ENCODE measurements at places on chromosomes 5 and 9.

DNA sequence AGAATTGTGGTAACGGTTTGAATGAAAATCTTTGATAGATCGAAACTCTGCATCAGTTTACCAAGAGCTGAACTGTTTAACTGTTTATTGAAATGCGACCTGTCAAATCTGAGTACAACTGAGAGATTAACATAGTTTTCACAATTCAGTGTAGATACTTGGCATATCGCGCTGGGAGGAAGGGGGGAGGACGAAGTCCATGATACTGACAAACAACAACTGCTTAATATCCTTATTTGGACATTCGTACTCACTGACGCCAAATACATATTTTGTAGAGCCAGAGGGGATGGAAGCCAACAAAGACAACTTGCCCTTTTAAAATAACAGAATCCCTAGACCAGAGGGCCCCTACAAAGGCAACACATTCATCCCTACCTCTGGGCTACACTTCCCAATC, 93.2 kb downstream of the GLIS3 start:
- DNase-seq, result no peak

DNA sequence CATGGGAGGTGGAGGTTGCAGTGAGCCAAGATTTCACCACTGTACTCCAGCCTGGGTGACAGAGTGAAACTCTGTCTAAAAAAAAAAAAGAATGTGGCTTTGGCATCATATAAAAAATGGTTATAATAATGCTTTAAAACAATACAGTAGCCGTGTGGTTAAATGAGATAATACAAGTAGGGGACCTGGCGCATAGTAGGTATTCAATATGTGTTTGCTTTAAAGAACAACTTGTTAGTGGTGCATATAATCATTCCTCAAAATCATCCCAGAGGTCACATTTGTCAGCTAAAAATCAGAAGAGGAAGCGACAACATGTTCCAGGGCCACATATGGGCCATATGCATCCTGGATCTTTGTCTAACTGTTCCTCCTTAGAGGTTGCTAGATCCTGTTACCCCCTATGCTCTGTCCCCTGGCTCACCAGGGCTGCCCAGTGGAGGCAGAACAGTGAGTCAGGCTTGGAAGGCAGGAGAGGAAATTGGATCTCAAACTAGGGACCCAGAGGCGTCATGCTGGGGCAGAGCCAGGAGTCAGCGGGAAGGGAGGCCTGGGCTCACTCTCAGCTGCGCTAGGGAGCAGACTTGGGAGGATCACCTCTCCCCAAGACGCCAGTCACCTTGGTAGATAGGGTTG, 27.7 kb downstream of the LHX6 start:
- DNase-seq, result peak; percentile 82

DNA sequence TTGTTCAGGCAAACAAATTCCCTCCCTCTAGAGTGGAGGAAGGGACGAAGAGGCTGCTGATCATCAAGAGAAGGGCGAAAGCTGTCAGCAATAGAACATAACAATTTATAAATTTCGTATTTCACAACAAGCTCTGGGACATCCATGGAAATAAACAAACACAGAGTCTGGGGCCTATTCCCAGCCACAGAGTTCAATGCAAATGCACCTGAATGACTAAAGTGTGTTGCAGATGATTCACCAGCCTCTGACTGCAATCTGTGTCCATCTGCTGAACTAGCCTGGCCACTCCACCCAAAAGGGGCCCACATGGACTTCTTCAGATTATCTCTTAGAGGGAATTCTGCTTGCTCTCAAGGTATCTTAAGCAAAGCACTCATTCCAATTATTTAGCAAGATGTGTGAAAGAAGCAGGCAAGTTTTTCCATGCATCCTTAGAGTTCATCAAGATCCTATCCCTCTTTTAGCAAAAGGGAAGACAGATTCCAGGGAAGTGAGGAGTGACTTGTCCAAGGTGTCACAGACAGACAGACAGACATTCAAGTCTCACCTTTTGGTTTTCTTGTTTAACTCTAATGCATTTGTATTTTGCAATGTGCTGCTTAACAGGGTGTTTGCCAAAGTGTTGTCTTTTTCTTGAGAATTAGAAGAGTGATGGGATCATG, 307.8 kb upstream of the PAPPA start:
- peak; percentile 35 for DNase-seq

DNA sequence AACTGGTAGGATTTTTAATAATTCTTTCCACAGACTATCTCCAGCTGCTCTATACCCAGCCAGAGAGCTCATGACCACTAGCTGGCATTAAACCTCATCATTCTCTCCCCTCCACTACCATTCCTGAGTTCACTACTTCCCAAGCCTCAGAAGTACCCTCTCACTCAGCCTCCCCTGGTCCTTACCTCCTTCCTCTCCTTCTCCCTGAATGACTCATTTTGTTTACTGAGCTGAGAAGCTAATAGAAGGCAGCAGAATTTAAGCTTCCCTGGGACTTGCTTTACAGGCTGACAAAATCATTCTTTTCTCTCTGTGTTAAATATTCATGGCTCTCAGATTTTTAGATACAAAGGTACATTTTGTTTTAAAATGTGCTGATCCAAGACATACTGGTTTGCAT, 305.4 kb downstream of the TLR4 start:
- no peak for DNase-seq

- DNase-seq, result no peak
Observed at GRCh38 chr9:79975621-79976256, 404.0 kb downstream of the TLE4 start.

DNA sequence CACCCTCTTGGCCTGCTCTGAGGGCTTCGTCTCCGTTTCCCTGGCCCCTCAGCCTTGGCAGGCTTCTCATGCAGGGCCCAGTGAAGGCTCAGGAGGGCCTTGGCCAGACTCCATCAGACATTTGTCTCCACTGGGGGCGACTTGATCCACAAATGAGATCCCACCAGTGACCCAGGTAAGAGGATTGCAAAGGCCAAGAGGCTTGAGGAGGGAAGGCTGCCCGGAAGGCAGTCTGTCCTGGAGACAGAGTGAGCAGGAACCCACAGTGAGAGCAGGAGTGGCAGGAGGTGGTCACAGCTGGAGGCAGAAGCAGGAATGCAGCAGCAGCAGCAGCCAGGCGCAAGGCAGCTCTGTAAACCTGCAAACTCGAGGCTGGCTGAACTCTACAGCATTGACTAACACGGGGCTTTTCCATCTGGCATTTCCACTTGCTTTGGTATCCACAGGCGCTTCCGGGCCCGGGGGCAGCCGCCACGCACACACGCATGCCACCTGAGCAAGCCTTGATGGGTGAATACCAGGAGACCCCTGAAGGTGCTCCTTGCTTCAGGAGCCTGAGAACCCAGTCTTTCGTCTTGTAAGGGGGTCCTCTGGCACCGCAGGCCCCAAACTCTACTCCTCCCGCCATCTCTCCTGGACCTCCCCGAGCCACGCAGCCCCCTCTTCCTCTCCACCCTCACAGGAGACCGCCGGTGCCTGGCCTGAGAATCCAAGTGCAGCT, 14.7 kb downstream of the MGAT1 start:
- peak; percentile 41 for DNase-seq

DNA sequence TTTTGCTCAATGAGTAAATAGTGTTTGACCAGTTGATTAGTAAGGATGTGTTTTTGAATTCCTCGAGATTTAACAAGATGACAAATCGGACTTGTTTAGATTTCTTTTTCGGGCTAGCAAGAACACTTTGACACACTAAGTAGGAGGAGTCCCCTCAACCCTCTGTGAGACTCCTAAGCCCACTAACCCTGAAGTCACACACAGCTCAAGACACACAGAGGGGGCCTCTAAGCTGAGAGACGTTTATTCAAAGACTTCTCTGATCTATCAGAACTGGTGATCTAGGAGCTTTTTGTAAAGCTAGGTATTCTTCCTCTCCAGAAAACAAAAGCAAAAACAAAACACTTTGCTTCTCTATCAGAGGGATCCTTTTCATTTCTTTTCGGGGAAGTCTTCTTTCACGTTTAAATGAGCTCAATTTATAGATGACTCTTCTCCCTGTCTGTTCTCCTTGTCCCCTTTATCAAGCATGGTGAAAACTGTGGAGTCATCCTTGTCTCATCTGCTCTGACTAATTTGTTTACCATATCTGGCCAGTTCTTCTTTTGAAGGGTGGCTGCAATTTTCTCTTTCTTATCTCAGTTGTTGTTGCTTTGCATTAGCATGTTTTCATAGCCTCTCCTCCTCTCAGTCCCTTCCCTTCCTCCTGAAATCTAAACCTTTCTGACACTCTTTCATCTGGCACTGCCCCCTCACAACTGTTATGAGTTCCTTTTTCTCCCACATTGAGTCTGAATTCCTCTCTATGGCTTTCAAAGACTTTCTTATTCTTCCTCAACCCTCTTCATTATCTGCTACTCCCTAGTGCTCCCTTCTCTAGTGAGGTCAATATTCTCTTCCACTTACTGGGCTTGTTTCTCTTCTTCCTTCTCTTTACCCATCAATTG, 68.5 kb upstream of the RAI14 start:
- DNase-seq, result peak; percentile 33

DNA sequence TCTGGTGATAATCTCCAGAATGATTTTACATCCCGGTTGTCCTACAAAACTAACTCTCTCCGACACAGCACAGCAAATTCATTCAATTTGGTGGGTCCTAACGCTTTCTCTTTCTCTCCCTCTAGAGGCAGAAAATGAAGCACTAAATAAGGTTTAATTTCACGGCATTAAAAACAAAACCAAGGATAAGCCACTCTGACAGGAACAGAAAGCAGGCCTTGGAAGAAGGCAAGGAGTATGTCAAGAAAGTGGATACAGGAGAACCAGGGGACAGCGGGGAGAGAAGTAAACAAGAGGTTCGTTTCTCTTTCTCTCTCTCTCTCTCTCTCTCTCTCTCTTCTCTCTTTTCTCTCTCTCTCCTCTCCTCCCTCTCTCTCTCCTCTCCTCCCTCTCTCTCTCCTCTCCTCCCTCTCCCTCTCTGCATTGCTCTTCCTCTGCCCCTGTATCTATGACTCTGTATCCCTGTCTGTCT, 49.8 kb downstream of the EBF1 start:
- DNase-seq, result no peak

DNA sequence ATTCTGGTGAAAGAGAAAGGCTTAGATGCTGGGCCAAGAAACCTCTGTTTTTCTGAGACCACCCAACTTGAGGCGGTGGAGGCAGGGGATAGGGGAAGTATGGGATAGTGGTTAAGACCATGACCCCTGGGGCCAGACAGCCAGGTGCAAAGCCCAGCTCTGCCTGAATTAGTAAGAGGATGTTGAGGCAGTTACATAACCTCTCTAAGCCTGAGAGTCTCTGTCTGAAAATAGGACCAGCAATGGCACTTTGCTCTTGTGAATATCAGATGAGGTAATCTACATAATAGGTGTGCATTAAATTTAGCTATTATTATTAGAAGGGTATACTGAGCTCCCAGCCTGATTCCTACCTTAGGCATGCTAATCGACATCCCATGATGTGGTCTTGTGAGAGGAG, 68.2 kb downstream of the DOCK2 start:
- no peak for DNase-seq

- no peak for DNase-seq
Observed at GRCh38 chr9:132806723-132807421, 71.2 kb downstream of the AK8 start.

DNA sequence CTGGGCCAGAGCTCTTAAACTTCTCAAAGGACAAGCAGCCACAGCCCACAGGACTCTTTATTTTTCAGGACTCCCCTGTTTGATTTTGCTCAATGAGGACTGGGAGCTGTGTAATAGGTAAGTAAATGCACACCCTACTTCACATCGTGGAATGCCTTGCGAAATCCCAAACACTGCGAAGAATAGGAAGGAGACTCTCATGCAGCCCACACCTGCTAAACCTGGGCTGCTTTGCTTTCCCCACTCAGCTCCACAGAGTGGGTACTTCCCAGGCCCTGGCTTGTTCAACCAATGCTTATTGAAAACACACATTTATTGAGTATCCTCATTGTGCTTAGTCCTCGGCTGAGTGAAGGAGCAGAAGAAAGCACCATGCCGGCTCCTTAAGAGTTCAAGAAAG, 103.3 kb upstream of the FSTL4 start:
- DNase-seq, result no peak

DNA sequence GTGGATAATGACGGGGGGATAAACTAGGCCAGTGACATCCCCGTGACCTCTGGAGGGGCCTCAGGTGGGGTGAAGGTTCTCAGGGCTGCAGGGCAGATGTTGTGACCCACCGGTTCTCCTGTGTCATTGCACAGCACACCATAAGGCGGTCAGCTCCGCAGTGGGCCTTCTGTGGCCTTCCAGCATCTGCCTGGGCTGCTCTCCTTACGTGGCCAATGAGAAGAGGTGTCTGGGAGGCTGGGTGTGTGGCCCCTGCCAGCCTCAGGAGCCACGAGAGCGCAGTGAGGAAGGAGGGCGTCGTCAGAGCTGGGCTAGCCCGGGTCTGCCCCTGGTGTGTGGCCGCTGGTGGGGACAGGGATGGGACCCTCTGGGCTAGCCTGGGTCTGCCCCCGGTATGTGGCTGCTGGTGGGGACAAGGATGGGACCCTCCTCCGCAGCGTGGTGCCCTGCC, 48.7 kb downstream of the COL5A1 start:
- DNase-seq, result no peak

DNA sequence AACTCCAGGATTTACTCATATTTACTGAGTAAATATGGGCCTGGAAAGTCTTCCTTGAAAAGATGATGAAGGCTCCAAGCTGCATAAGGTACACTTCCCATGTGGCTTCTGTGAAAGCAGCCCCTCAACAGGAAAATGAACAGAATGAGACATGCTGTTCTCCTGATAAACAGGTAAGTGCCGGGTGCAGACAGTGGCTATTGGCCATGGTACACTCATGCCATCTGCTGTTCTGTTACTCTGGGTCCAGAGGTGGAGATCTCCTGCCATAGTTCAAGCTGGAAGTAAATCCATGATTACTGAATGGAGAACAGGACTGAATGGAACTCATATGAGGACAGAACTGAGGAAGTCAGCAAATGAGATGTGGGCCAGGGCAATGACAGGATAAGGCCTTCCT, 103.6 kb downstream of the SLIT3 start:
- DNase-seq, result no peak

DNA sequence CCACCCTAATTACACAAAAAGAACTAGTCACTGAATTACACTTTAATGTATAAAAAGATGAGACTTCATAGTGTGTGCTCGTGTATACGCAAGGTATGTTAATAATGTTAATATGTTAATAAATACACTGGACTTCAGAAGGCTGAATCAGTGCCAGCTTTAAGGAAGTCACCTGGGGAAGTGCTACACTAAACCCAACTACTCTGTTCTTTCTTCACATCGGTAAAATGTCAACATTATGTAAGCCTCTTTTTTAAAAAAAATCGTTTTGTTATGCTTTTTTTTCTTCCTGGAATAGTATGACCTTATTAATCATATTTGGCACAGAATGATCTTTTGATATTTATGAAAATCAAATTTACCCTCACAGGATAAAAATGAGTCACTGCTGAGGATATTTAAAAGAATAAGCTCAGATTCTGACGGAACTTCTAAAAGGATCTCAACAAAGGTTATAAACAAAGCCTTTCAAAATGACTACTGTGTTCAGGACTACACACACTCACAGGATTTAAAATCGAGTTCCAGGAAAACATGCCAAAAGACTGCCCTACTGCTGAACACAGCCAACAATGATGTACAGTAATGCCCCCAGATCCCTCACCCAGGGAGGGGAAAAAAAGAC, 75.9 kb downstream of the AUH start:
- no peak for DNase-seq
